ENCODE measurements at places on chromosomes 1 and 21.

DNA sequence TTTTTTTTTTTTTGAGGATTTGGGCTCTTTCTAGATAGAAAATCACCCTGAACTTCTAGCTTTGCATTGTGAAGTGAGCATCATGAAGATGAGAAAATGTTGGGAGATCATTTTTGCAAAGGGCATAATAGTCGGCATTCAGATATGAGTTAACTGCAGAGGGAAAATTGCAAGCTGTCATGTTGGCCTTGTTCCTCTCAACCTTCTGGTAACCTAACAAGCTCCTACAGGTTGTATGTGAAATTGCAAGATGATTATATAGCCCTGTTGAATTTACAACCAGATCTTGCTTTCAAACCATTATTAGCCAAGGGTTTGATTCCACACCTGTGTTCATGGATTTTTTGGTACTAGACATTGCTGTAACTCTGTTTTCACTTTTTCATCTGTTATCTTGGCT is 2.2 kb downstream of the ELOA start:
- peak; percentile 50 for DNase-seq

GRCh38 chr1:45097944-45098343 is 85.9 kb downstream of the UROD start:
- DNase-seq: peak; percentile 48

GRCh38 chr1:55131801-55132200 is 83.4 kb downstream of the USP24 start:
- DNase-seq: peak; percentile 87

DNA sequence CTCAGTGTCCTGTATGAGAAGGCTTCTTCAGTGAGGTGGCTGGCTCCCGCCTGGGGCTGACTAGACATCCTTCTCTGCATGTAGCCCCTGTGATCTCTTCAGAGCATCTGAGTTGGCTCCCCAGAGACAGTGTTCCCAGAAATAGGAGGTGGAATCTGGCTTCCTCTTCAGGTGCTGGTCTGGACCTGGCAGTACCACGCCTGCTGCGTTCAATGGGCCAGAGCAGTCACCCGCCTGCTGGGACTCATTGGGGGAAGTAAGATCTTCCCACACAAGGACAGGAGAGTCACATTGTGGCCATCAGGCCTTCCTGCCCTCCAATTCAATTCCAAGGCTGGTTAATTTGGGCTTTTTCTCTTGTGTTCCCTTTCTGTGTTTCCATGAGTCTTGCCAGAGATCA is 51.0 kb downstream of the ADARB1 start:
- DNase-seq: no peak

DNA sequence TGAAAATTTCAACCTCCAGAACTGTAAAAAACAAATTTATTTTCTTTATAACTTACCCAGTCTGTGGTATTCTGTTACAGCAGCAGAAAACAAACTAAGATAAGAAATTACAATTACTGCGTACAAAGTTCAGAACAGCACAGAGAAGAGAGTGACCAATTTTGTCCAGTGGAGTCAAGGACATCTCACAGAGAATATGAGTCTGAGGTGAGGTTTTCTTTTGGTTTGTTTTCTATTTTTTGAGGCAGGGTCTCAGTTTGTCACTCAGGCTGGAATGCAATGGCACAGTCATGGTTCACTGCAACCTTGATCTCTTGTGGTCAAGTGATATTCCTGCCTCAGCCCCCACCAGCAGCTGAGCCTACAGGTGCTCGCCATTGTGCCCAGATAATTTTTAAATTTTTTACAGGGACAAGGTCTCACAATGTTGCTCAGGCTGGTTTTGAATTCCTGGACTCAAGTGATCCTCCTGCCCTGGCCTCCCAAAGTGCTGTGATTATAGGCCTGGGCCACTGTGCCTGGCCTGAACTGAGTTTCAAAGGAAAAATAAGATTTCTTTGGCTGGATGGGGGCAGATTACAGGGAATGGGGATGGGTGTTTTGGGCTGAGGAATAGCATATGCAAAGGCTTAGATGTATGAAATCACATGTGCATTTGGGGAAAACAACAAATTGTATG is 201.1 kb upstream of the USP24 start:
- no peak for DNase-seq

DNA sequence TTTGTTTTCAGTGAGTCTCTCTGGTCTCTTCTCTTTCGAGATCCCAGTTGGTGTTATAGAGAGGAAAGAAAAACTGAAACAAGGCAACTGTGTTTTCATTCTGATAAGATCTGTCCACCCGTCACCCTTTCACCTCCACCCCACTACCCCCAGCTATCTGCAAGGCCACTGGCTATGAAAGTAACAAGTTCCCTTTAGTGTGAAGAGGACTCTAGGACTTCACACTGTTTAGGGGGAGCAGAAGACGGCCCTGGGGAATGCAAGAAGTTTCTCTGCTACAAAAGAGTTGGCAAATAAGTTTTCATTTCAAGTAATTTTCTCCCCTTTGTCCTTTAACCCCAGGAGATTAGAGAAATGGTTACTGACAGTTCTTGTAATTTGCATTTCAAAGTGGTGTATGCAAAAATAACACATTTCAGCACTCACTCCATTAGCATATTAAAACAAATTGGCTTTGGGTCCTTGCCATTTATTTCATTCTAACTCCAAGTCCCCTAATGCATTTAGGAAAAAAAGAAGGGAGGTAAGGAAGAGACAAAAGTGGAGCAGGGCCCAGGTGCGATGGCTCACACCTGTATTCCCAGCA is 79.6 kb upstream of the PPM1J start:
- DNase-seq: no peak

- no peak for DNase-seq
Measured at GRCh38 chr1:55560266-55560665, 345.1 kb upstream of the USP24 start.

DNA sequence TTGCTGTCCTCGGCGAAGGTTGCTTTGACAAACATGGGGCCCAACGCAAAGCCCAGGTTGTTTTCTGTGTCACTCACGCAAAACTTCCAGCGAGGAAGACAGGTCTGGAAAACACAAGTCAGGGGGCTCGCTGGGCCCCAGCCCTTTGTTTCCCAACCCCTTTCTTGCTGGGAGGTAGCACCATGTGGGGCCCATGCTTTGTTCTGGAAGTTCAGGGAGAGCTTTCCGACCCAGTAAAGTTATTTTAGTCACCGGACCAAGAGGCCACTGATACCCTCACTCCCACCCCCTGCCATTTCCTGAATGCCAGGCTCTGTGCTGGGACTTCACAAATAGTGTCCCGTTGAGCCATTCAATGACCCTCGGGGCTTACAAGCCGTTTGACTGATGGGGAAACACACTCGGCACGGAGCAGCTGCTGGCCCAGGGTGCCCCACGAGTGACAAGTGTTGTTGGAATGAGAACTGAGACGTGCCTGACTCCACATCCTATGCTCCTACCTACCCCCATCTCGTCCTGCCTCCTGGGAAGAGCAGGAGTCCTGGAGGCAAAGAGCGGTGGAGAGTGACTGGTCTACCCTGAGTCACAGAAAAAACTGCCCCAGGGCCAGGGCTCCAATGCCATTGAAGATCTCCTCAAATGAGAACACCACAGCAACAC is 52.0 kb downstream of the ECE1 start:
- DNase-seq: peak; percentile 99

- DNase-seq: no peak
Measured at GRCh38 chr1:41848216-41848952, 70.3 kb downstream of the HIVEP3 start.

DNA sequence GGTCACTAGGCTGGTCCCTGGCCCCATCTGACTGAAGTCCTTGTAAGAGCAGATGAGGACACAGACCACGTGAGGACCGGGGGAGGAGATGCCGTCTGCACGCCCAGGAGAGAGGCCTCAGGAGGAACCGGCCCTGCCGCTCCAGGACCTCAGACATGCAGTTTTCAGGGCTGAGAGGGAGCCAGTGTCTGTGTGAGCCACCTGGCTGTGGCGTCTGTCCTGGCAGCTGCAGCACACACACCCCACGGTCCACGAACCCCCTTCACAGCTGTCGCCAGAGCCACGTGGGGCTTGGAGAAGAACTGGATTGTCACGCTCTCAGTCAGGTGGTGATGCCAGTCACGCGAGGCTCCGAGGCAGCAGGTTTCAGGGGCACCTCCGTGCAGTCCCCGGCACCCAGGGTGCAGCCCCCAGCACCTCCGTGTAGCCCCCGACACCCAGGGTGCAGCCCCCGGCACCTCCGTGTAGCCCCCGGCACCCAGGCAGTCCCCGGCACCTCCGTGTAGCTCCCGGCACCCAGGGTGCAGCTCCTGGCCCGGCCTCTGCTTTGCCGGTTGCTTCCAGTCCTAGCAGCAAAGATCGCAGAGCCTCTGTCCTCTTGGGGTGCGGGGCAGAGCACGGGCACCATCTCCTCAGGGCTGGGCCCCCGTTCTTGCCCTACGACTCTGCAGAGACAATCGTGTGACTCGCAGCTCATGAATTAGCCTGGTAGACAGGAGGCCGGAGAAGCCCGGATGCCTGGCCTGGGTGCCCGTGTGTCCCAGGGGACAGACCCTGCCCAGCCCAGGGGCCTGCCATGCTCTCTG is 19.0 kb upstream of the SUMO3 start:
- DNase-seq: peak; percentile 48

DNA sequence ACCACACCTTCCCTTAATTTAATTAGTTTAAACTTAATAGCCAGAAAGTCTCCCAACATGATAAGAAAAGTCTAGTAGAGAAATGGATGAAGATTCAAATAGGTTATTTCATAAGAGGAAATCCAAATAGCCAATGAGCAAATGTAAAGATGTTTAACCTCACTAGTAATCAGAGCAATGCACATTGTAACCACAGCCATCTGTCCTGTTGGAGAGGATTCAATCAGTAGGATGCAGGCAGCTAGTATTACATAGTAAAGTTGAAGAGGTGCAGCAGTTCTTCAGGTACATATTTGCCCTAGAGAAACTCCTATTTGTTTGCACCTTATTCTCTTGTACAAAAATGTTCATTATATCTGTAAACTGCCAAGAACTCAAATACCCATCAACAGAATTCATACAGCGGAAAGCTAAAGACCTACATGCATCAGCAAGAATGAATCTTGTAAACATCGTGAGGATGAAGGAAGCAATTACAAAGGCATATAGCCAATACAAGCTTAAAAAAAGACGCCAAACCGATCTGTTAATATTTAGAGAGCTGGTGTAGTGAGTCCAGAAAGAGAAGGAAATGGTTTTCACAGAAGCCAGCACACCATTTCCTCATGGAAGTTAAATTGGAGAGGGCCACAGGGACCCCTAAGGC is 27.9 kb downstream of the DIP2A start:
- DNase-seq: no peak

- DNase-seq: peak; percentile 64
Measured at GRCh38 chr1:231918239-231919015, 291.8 kb downstream of the DISC1 start.

- DNase-seq: peak; percentile 86
Measured at GRCh38 chr1:207004931-207005830, 27.4 kb downstream of the C1orf116 start.

- DNase-seq: peak; percentile 95
Measured at GRCh38 chr1:234975122-234975940, 153.3 kb downstream of the TOMM20 start.

- DNase-seq: no peak
Measured at GRCh38 chr1:54557671-54558355, 9.8 kb downstream of the ACOT11 start.

DNA sequence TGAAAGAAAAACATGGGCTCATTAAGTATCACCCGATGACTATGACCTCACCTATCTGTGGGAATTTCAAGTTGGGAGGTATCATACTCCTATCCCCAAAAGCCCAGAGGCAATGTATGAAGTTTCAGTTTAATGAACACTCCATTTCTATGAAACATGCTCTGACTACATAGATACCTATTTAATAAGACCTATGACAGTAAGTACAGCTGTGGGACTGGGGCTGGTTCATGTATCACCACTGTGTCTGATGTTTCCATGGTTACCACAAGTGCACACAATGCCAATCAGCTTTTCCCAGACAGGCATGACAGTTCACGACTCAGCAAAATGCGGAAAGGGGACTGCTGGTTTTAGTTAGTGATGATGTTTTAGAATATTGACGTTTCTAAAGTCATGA is 167.7 kb downstream of the SIPA1L2 start:
- DNase-seq: peak; percentile 11

DNA sequence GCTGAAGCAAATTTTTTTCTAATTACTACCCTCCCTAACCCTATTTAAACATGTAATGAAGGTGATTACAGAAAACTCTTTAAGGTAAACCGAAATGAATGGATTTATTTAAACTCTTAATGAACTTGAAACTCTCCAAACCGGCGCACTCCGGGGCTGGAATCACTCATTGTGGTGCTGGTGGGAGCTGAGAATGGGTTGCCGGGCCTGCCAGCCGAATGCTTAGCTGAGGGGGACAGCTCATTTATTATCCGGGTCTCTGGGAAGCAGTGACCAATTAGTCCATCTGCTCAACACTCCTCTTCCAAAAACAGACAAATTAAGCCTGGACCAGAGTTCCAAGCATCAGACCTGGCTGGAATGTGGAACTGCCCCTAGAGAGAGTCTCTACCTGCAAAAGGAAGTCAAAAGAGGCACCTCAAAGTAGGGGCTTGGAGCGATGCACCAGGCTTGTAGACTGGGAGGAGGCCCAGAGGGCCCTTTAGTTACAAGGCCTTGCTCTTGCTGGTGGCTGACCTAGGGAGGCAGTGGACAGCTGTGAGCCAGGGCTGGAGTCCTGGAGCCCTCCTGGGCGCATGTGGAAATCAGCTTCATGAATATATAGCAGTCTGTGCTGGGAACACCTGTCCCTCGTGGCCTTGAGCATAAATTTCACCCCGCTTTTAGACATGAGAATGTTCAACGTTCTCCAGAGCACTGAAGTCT is 320.7 kb downstream of the AJAP1 start:
- no peak for DNase-seq

- DNase-seq: no peak
Measured at GRCh38 chr1:29793653-29794348, 557.5 kb downstream of the PTPRU start.

GRCh38 chr1:154553056-154554030 is 5.1 kb downstream of the UBE2Q1 start:
- no peak for DNase-seq

DNA sequence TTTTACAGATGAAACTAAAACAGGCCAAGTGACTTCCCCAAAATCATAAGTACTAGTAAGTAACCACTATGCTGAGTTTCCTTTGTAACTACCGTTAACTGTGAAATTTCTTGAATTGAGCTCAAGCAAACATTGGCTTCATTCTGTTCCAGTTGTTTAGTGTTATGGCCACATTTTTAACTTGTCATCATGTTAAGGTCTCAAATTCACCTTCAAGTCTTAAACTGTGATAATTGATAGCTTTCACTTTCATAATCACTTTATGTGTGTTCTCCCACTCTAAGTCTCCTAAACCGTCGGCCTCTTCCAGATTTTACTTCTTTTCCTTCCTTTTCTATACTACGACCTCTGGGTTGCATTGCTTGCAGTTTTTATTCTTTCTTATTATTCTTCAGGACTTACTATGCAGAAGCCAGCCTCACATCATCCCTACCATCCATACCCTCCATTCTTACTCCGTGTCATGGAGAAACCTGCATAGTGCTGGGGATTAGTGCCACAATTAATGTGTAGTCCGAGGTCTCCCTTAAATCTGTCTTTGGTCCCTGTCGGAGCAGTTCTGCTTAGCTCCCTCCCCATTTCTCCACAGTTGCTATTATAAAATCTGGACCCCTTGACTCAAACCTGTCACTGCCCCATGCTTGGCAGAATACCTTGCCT is 5.8 kb downstream of the KIF1B start:
- no peak for DNase-seq

- no peak for DNase-seq
Measured at GRCh38 chr1:8841395-8841794, 24.0 kb upstream of the RERE start.

- DNase-seq: no peak
Measured at GRCh38 chr21:43588957-43589356, 70.3 kb downstream of the HSF2BP start.
